NCI-H2081 (cell line): ENCODE measurements at places on chromosomes 16 and 17.
A peak's percentile ranks its signal among the peaks of the same experiment; 100 is the strongest.

- no peak for DNase-seq
Measured at GRCh38 chr16:53785044-53785443, 81.1 kb downstream of the FTO start.

DNA sequence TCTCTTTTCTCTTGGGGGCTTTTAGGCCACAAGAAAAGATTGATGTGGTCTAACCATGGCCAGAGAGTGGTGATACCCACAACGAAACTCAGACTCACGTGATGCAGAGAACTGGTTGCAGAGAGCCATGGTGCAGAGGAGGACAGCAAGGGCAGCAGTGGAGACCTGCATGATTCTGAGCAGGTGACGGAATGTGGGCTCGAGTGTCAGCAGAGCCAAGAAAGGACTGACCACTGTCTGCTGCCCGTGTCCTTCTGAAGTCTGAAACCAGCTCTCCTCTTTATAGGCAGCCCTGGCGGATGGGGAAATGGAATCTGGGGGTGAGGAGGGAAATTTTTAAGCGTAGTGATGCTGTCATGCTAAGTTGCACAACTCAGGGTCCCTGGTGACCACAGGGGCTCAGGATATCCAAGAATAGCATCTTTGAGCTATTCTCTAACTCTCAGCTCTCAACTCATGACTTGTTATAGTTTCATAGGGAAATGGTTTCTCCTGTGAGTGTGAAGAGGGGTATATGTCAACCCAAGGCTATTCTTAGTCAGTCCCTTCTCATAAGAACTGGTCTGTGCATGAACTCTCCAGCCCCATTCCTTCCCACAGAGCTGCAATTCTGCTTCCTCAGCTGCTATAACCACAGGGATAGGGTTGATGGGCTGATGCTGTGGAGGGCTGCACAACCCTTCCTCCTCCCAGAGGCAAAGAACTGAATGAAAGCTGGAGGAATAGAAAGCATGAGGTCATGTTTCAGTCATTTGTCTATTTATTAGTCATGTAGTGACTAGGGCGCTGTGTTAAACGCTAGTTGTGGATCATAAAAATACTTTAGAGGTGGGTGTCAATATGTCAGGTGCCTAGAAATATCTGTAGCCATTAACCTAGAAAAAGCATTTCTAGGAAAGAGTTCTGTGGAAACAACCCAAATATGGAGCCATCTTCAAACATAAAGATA, at the start of gene CCL3:
TSS of gene CCL3 (minus strand) at position 256 of the 949 bp plus-strand sequence. CDS start at position 171, 85 bp downstream.
- no peak for DNase-seq

GRCh38 chr17:27566671-27567562, 64.1 kb upstream of the LGALS9 start:
- no peak for DNase-seq

DNA sequence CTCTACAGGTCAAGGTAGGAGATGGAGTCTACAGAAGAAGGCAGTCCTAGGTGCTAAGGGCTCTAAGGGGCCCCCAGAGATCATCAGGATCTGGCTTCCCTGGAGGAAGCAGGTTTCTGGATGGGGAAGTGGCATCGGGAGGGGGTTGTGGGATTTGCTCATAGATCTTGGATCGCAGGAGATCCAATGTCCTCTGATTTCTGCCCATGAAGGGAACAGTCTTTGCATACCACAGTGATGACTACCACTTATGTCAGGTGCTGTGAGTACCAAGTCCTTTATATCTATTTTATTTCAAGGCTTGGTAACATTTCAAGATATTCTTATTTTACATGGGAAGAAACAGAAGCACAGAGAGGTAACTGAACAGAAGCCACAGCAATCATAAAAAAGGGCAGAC, 164.0 kb downstream of the RGS9 start:
- no peak for DNase-seq

DNA sequence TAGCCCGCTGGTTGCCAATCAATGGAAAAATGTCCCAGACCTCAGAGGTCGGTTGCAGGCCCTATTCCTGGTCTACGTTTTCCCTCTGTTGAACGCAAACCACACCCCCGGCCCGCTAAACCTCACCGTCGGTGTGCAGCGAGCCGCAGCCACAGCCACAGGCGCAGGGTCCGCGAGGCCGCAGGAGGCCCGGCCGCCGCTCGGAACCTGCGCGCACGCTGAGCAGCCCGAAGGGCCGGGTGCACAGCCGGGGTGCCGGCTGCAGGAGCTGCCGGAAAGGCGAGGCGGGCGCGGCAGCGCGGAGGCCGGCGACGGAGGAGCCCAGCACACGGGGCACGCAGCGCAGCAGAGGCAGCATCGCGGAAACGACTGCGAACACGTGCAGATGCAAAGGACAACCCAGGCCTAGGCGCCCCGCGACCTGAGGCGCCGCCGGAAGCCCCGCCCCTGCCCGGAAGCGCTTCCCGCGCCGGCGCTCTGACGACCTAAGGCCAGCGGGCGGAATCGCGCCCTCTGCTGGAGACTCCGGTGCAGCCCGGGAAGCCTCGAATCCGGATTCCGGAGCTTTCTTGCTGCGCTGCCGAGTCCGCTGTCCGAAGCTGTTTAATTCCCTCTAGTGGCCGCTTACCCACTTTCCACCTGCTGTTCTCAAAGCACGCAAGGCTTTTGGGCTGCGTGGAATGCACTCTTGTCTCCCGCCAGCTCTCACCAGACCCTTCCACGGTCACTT, at the start of gene C1QBP:
TSS of gene C1QBP (minus strand) at position 440 of the 730 bp plus-strand sequence. CDS start at position 358, 82 bp downstream.
- peak; percentile 71 for DNase-seq
